Activated CD8-positive, alpha-beta memory T cell treated with anti-CD3 and anti-CD28 coated beads for 48 hours (primary cell): ENCODE measurements at places on chromosomes 3 and 15.

- no peak for DNase-seq
Measured at GRCh38 chr3:162072656-162073164, 576.1 kb downstream of the OTOL1 start.

DNA sequence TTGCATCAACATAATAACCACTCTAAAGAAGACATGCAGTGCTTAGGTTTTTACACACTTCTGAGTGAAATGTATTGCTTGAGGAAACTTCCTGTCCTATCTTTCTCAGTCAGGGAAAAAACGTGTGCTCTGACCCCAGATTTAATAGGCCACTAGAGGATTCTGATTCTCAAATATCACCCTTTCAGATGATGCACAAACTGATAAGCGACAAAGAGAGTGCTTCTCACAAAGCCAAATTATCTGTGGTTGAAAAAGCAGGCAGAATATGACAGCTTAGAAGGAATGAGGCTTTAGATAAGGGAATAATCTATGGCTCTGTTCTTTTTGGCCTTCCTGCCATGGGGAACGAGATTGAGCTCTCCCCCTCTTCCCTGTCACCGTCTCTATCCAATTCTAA lies 583.4 kb upstream of the SGO1 start:
- no peak for DNase-seq

- DNase-seq: no peak
Measured at GRCh38 chr3:62367763-62368195, 5.6 kb downstream of the FEZF2 start.

GRCh38 chr3:115877615-115877899 lies 254.2 kb downstream of the GAP43 start:
- no peak for DNase-seq

DNA sequence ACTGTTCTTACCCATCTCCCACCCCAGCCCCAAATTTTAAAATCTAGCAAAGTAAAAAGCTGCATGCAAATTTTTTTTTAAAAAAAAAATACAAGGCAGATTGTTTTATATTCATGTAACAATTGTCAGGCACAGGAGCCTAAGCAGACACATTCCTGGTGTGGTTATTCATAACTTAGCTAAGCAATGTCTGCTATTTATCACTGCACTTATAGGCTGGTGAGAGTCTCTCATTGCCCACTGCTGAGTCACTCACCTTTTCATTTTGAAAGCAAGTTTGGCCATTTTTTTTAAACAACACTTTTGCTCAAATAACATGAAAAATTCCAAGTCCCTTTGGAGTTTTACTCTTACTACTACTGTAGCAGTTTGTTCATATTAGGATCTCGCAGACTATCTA lies 413.9 kb downstream of the RBMS3 start:
- DNase-seq: no peak
